Bone marrow (tissue), 2 donors: ENCODE measurements at places on chromosomes 5 and 9.
A peak's percentile ranks its signal among the peaks of the same experiment; 100 is the strongest.

- no peak for DNase-seq
Measured at GRCh38 chr5:148474025-148474511, 90.3 kb downstream of the FBXO38 start.

DNA sequence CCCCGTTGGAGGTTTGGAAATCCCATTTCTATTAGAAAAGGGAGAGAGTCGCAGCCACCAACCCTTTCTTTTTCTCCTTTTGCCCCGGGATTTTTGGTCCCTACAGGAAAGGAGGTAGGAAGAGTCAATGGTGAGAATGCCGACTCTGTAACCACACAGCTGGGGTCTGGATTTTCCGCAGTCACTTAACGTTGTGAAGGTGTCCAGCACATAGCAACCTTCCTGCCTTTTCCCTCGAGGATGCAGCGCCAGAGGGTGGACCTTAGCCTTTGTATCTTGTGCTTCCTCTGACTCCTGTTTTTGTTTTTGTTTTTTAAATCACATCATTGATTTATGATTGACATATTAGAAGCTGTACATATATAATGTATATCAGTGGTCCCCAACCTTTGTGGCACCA is 41.4 kb downstream of the TLR4 start:
- no peak for DNase-seq

DNA sequence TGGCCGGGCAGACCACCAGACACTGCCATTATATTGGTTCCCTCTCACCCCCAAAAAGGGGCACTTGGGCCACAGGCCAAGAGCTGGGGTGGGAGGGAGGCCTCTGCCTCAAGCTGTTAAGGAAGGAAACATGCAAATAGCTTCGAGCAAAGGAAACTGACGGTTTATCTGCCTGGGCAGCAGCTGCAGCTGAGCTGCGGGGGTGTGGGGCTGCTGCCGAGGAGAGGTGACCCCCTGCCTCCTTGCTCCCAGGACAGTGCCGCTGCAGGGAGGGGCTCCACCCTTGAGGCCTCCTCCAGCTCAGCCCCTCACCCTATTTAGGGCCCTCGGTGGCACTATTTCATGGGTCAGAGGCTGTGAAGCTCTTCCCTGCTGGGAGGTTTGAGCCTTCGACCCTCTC is 789 bp downstream of the DOK3 start:
- DNase-seq = peak; percentile 30

GRCh38 chr5:116759860-116760640 is 185.4 kb upstream of the SEMA6A start:
- DNase-seq = no peak

DNA sequence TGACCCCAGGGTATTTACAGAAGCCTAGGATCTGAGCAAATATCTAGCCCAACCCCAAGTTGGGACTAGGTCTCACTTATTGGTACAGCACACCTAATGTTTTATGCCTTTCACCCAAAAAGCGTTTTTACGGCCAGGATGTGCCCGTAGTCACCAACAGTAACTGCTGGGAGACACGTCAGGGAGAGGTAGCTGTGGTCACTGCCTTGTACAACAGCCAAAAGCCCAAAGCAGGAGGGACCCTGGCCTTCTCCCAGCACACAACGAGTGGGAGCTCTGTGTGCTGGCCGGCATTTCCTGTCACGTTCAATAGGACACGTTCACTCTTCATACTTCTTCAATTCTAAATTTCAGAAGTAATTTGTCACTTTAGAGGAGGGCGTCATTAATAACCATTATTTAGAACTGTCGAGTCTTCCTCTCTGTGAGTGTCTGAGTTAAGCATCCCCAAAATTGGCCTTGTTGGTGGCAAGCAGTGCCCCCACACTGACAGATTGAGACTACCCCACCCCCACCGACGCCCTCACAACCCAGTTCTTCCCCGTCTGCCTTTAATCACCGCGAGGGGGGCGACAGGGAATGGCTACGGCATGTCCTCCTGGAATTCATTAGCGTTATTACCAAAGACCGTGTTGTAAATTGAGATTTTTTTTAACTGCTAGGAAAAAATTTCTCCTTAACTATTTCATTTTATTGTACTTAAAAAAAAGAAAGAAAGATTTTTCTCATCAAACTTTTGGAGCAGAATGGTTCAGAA is 80.7 kb downstream of the MVB12B start:
- no peak for DNase-seq
